ENCODE measurements at places on chromosomes 11 and 22.

DNA sequence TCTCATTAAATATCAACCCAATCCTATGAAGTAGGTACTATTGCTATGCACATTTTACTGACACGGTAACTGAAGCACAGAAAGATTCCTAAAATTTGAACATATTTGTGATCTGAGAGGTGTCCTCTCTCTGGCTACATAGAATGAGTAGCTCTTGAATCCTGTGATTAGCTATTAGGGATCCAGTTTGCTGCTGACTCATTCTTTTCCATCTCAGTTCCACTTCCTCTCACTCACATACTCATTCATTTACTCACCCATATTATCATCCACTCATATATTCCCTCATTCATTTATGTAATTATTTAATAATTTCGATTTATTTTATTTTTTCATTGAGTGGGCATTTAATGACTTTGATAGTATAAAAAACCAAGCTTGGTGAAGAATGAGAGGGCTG, 42.7 kb downstream of the OR5B17 start:
- DNase-seq, result no peak

GRCh38 chr22:19174106-19175025, 4.2 kb downstream of the SLC25A1 start:
- peak; percentile 73 for DNase-seq

GRCh38 chr11:84720706-84721402, 906.3 kb downstream of the DLG2 start:
- peak; percentile 62 for DNase-seq

GRCh38 chr11:61587951-61588727, 7.3 kb upstream of the SYT7 start:
- DNase-seq, result peak; percentile 33

GRCh38 chr11:120547316-120547715, 35.8 kb downstream of the GRIK4 start:
- DNase-seq, result no peak

DNA sequence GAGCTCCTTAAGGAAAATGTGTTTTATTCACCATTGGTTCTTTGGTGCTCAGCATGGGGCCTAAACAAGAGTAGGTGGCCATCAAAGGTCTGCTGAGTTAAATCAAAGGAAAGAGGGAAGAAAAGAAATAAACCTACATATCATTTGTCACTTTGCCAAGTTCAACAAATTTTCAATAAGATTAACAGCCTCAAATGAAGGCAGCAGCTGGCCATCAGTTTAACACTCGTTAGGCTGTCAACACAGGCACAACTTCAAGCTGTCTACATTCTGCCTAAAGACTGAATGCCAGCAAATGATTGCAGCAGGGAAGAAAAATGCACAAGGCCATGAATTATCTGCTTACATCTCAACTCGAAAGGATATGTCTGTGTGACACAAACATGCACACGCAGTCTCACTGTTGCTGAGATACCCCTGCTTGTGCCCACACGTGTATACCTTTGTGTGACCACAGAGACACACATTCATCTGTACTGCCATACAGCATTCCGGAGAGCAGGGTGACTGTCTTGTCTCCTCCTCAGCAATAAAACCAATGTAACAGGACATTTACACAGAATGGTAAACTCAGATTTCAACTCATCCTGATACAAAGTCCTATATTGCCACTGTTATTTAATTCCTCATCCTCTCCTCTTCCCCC, 40.1 kb downstream of the TRIM66 start:
- no peak for DNase-seq

DNA sequence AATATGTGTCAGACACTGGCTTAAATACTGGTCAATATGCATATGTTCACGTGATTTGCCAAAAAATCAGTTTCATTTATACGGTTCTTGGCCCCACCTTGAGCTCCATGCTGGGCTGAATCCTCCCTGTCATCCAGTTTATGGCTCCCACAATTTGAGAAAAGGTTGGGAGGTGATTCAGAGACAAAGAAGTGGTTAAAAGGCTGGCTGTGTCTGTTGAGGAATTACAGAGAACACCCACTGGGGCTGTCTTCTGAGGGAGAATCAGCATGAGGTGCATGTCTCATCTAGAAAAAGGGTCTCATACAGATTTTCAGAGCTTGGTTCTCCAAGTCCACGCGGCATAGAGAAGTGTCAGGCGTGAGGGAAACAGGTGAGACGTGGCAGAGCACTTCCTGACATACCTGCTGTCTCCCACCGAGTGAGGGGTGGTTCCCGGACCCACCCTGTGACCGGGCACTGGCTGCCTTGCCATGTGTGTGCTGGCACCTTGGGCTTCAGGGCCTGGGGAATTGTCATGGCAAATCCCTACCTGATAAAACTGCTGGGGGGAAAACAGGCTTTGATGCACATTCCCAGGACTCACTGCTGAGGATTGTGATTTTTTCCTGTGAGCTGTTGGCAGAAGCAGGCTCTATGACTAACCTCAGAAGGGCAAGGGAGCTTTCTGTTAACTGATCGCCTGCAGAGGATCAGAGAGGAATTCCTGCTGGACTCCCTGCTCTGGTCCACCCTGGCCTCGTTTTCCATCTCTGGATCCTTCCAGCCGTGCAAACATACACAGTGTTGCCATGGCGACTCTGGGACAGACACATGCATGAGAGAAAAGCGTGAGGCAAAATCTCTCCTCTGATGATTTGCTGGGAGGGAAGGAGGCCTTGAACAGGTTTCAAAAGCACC, 223.6 kb downstream of the ADAMTS15 start:
- DNase-seq, result no peak

GRCh38 chr11:11010624-11011127, 152.8 kb upstream of the ZBED5 start:
- no peak for DNase-seq

DNA sequence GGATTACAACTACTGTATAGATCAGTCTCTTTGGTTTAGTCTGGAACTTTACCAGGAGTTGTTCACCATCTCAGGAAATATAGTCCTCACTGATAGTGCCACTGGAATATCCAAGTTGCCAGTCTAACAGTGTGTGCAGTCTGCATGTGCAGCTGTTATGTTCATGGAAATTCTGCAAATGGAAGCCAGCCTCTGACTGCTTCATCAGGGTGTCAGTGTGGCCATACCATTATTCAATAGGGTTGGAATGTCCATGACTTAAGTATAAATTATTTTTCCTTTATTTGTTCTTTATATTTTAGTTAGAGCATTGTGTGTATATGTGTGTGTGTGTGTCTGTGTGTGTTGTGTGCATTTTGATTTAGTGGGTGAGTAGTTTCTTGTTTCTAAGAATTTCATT, 51.8 kb downstream of the C11orf96 start:
- no peak for DNase-seq

- no peak for DNase-seq
Measured at GRCh38 chr11:773830-774229, 3.5 kb downstream of the GATD1 start.

DNA sequence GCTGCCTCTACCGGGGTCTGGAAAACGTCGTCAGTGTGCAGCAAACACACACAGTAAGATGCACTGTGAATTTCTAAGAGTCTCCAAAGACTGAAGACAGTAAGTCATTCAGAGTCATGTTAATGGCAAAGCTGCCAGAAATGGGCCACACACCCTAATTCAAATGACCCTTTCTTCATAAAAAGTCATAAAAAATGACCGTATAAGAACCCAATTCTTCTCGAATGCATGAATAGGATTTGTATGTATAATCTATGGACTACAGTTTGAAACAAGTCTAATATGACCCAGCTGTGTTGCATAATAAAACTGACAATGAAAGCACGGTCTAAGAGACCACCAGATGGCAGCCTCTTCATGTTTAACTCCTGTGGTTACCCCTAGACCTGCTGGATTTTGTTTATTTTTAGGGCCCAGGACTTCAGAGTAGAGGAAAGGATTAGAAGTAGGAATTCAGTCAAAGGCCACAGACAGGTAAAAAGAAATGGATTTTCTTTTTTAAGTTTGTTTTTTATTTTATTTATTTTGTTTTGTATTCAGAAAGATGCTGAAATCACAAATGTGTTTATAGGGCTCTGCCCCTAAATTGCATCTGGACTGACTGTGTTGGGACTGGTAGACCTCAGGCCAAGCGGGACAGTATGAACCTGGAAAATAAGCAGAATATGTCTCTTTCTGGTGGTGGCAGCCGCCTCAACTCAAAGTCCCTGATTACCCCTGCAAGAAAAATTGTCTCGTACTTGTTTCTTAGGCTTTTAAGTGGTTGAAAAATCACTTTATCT, 32.1 kb upstream of the SLC5A12 start:
- DNase-seq, result peak; percentile 56

DNA sequence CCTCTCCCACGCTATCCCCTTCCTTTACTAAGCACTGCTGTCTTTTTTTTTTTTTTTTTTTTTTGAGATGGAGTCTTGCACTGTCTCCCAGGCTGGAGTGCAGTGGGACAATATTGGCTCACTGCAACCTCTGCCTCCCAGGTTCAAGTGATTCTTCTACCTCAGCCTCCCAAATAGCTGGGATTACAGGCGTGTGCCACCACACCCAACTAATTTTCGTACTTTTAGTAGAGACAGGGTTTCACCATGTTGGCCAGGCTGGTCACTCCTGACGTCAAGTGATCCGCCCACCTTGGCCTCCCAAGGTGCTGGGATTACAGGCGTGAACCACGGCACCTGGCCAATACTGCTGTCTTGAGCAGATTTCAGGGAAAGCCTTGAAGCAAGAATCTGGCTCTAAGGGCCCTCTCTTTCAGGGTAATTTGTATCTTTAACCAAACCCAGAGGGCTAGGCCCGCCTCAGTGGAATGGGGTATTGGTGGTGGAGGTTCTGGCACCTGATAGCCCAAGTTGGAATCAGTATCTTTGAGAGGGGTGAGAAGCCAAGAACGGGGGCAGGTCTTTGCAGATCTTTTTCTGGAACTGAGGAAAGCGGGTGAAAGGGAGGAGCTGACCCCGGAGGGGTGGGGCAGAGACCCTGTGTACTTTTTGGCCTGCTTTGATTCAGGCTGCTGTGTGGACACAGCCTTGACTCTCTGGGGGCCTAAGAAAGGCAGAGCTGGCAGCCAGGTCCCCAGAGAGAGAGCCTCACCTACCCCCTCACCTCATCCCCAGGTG, 37.0 kb downstream of the TRIOBP start:
- no peak for DNase-seq

DNA sequence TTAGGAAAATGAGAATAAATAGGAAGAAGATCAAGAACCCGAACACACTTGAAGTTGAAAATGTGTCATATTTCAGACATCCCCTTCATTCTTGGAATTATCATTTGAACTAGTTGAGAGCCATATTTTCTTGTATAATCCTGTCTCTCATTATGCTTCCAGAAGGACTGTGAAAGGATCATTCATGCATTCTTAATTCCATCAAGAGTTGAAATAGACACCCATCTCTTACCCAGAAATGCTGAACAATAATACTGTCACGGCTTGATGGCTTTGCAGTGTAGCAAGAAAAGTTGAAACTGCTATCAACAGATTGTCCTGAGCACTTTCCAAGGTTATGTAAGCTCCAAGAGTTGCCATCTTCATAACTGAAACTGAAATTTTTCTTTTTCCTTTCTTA, 79.7 kb downstream of the ARHGAP42 start:
- no peak for DNase-seq

GRCh38 chr22:17928391-17928790, 96.0 kb downstream of the MICAL3 start:
- DNase-seq, result no peak

GRCh38 chr11:105899772-105900171, 122.3 kb downstream of the MSANTD4 start:
- no peak for DNase-seq

GRCh38 chr22:31604746-31605705, 57.0 kb downstream of the PISD start:
- DNase-seq, result no peak

DNA sequence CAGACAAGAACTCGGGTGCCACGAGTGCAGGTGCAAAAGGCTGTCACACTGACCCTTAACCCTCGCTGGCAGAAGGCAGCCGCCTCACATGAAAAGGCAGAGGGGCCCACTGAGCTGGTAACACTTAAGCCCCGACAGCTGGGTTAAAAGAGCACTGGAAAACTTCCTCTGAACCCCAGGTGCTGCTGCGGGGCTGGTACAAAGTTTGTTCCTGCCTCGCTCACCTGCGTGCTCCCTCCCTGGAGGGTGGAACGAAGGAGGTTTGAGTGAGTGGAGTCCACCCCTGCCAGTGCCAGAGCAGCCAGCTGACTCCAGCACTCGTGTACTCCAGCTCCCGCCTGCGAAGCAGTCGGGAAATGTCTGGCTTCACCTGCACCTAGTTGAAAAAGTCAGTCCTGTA, 12.6 kb downstream of the SULT4A1 start:
- no peak for DNase-seq

Measured in NAMALWA (cell line).